NK-92 treated with Interleukin-12 subunit alpha and Interleukin-12 subunit beta, amount 100 ng/mL, for 24 hours (cell line): ENCODE measurements at places on chromosomes 1 and 21.

DNA sequence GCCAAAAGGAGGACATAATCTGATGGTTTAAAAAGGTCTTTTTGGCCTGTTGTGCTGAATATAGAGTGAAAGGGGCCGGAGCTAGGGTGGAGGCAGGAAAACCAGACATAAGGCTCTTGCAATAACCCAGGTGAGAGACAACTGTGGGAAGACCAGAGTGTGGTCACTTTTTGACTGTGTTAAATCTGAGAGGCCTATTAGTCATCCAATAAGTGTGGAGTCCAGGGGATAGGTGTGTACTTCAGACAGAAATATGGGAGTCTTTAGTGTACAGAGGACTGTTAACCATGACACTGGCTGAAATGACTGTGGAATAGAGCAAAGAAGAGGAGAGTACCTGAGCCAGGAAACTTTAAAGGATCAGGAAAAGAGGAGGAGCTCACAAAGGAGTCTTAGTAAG, 89.3 kb downstream of the VAV3 start:
- DNase-seq: no peak

- no peak for DNase-seq
Measured at GRCh38 chr1:214997685-214998084, 84.9 kb upstream of the KCNK2 start.

GRCh38 chr1:24912376-24913273, 17.5 kb downstream of the RUNX3 start:
- peak; percentile 29 for DNase-seq

GRCh38 chr1:94746635-94747525, 73.3 kb upstream of the SLC44A3 start:
- DNase-seq: no peak

GRCh38 chr21:39604951-39605350, 7.8 kb upstream of the B3GALT5 start:
- no peak for DNase-seq

GRCh38 chr21:44439211-44439600, 16.1 kb upstream of the LRRC3 start:
- no peak for DNase-seq

DNA sequence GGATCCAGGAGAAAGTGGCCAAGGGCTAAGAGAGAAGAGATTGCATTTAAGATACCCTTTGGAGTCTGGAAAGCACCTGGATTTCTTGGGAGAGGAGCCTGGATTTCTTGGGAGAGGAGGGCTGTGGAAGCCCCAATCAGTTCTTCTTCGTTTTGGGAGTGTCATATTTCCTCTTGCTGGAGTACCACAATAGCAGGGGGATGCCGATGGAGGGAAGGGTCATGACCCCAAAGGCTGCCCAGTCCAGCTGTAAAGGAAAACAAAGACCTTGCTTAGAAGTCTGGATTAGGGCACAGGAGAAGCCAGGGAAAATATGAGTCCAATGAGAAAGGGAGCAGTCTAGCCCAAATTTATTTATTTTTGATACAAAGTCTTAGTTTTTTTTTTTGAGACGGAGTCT, 11.3 kb downstream of the SSR2 start:
- DNase-seq: no peak

- no peak for DNase-seq
Measured at GRCh38 chr1:213666113-213666512, 321.7 kb upstream of the PROX1 start.

GRCh38 chr1:230149751-230150584, 82.9 kb downstream of the GALNT2 start:
- DNase-seq: no peak

- DNase-seq: no peak
Measured at GRCh38 chr1:46673749-46674182, 2.1 kb downstream of the TEX38 start.

DNA sequence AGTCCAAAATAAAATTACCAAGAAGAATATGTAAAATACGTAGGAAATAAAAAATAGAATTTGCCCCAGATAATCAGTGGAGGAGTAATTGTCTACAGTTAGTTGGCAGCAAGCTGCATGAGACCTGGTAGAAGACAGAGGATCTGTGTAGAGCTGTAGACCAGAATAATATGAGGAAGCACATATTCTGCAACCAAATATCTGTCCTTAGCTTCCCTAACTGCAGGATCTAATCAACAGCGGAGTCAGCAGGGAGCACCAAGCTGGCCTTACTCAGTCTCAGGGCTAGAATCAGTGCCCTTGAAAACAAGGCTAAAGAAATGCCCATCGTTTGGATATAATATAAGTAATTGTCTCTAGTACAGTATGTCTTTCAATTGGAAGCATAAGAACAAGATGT, 6.1 kb upstream of the GCSAML start:
- no peak for DNase-seq

DNA sequence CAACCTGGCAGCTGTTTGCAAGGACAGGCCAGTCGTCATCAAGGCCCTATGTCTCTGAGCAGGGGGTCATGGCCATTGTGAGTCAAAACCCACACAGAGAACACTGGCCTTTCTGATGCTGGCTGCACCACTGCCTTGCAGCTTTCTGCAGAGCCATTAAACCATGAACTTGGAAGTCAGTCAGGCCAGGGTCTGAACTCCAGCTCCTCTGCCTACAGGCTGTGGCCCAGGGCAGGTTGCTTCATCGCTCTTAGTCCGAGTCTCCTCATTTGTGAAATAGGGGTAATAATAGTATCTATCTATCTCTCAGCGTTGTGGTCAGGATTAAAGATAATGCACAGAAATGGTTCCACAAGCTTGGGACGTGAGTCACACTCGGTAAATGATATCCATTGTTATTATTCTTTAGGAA, 35.8 kb upstream of the HIVEP3 start:
- DNase-seq: no peak

DNA sequence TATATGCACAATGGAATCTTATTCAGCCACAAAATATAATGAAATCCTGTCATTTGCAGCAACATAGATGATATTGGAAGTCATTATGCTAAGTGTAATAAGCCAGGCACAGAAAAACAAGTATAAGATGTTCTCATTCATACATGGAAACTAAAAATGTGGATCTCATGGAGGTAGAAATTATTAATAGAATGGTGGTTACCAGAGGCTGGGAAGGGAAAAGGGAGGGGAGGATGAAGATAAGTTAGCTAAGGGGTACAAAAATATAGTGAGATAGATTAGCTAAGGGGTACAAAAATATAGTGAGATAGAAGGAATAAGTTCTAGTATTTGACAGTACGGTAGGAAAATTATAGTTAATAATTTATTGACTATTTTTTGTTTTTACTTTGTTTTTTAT, 27.9 kb downstream of the LIN9 start:
- DNase-seq: no peak

- DNase-seq: no peak
Measured at GRCh38 chr1:21818656-21819055, 6.6 kb downstream of the LDLRAD2 start.

- no peak for DNase-seq
Measured at GRCh38 chr1:93093332-93094006, 14.4 kb downstream of the MTF2 start.

GRCh38 chr21:17454315-17455027, 58.4 kb upstream of the CXADR start:
- DNase-seq: no peak

GRCh38 chr1:96723377-96723776, 1.8 kb downstream of the PTBP2 start:
- no peak for DNase-seq

DNA sequence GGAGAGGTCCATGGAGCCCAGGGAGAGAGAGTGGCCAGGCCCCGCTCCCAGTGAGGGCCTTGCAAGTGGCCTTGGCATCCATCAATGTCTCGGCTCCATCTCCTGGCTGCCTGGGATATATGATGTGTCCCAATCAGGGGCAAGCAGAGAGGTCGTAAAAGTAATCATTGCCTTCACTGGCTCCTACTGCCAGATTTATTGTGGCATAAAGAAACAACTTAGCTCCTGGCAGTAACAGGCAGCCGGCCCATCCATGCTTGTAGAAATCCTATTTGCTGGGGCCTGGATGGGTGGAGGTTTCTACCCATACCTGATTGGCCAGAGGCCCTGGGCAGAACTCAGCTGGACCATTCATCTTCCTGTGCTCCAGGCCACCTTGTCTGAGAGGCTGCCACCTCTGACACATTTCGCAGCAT, 272.6 kb downstream of the MATN1 start:
- DNase-seq: no peak

DNA sequence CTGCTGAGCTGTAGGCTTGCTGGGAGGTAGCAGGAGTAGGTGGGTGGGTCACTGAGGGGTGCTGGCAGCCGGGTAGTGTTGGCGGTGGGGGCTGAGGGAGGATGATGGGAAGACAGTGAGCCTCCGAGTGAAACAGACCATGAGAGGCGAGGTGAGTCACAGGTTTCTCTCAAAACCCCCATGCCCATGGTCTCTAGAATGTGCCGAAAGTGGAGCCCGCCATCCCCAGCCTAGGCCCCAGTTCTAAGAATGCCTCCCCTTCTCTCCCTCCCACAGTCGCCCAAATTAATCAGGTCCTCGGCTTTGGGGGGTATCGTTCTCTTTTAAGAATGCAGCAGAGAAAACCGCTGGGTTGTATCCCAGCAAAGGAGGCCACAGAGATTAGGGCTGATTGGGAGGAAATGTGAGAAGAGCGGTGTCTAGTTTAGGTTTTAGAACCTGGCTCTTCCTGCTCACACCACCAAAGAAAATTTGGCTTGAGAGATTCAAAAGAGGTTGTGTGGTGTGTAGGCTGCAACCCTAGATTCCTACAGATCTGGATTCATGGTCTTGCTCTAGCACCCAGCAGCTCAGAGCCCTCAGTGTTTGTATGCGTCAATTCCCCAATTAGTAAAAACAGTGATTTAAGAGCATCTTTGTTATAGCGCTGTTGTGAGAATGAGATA, 27.7 kb upstream of the IL19 start:
- no peak for DNase-seq

DNA sequence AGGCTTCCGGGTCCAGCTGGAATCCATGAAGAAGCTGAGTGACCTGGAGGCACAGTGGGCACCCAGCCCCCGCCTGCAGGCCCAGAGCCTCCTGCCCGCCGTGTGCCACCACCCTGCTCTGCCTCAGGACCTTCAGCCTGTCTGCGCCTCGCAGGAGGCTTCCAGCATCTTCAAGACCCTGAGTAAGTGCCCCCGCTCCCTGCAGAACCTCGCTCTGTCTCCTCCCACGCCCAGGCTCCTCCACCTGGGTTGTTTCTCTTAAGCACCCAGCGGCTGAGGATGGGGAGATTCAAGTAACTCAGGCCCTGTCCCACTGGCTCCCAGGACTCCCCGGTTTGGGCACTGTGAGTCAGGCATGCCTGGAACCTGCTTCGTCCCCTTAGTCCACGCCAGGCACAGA, 1.5 kb downstream of the GUCA2B start:
- DNase-seq: no peak
